ENCODE measurements at places on chromosomes 11 and 22.

DNA sequence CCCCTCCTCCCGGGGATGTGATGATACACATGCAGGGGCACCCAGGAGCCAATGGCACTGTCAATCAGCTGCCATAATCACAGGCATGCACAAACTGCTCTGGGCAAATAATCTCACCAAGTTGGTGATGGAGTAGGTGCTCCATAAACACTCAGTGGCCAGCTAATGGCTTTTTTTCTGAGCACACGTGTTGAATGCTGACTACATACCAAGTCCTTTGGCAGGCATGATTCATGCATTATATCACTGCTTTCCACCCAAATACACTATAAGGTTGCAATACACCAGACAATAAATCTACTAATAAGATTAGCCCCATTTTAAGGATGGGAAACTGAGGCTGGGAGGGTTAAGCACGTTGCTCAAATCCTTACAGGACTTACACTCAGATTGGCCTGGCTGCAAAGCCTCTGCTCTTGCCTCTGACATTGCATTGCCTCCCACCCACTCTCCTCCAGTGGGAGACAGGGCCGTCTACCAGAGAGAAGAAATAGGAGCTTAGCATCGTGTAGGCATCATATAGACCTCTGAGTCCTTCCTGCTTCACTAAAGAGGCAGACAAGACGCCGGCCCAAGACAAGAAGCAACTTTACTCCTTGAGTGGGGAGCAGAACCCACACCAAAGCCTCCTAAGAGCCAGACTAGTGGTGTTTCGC is 32.7 kb upstream of the ACCSL start:
- no peak for DNase-seq

DNA sequence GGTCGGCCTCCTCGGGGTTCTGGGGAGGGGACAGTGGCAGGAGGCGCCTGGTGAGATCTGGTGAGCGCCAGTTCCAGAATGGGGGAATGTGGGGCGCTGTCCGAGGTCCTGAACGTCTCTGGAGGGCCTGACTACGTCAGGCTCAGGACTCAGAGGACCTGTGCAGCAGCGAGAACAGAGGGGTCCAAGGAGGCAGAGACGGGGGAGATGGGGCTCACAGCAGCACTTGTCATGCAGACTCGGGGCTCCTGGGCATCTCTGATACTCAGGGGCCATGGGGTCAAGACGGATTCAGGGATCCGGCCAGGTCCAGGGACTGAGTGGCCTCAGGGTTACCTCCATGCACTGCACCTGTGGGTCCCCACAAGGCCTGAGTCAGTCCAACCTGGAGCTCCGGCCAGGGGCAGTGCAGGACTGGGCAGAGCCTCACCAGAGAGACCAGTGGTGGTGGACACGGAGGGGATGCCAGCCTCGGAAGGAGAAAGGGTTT is 92.2 kb downstream of the BRD1 start:
- DNase-seq = no peak

- no peak for DNase-seq
Observed at GRCh38 chr11:13289081-13289480, 11.5 kb downstream of the BMAL1 start.

DNA sequence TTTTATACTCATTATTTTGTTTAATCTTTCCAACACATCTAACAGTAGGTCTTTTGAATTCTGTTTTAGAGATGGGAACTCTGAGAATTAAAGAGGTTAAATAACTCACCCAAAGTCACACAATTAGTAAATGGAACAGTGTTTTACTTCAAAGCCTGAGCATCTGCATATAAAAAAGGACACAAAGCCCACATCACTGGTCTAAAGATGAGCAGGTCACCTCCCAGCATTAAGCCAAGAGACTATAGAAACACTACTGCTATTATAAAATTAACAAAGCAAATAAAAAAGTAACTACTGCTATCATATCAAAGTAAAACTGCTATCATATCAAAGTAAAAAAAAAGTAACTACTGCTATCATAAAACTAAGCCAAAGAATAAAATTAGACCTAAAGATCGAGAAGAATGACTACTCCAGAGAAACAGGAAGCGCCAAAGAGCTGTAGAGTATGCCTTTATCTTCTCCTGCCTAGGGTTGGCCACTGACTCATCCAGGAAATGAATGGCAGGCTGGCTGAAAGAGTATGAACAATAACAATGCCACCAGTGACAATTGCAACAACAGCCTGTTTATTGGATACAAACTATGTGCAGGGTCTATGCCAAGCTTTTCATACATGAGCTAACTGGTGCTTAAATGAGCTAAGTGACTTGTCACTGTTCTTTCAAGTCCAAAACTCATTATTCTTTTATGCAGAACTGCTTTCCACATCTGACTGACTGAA is 1153.0 kb upstream of the TENM4 start:
- no peak for DNase-seq

GRCh38 chr22:31106001-31106571 is 1.3 kb downstream of the SELENOM start:
- no peak for DNase-seq

- no peak for DNase-seq
Observed at GRCh38 chr11:28384418-28384817, 276.2 kb downstream of the METTL15 start.

GRCh38 chr11:2390725-2391151 is 9.8 kb upstream of the TSSC4 start:
- no peak for DNase-seq

DNA sequence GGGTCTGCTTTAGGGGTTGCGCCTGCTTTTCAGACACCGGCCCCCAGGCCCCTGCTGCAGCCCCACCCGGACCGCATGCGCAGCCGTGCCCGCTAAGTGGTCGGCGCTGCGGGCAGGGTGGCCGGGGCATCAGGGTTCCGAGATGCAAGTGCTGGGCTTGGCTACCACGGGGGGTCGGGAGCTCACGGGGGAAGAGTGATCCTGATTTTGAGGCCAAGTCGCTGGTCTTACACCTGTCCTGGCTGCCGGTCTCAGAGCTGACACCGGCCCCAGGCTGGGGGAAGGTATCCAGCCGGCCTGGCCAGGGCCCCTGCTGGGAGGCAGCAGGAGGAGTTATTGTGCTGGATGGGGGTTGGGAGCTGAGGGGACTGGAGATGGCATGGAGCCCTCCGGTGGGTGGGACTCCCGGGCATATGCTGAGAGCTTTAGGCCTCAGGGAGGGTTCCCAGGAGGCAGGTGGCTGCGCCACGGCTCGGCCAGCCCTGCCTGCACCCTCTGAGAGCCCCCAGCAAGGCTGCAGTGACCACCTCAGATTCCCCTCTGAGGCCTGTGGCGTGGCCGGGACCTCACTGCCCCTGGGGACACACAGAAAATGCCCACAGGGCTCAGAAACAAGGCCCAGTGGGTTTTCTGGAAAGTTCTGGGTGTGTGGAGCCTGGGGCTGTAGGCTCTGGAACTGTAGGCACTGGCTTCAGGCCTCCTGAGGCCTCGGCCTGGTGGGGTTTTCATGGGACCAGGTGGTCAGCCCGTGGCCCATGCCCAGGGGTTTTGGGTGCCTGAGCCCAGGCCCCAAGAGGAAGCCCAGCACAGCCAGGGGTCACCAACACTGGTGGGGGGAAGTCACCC is 4.4 kb upstream of the MUC5AC start:
- DNase-seq = no peak

DNA sequence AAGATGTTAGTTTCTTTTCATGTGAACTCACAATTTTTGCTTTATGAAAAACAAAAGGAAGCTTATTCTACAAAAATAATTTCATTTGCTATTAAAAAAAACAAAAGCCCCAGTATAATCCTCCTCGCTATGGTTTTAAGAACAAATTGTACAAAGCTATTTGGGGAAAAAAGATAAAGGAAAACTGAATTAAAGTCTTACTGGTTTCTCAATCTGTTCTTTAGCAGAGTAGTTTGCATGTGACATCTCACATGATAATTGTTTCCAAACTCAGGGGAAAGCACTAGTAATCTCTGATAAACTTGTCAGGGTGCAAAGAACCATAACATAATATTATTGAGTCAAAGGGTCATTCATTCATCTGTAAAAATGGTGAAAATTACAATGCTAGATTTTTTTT is 2.9 kb upstream of the DDI1 start:
- DNase-seq = no peak

DNA sequence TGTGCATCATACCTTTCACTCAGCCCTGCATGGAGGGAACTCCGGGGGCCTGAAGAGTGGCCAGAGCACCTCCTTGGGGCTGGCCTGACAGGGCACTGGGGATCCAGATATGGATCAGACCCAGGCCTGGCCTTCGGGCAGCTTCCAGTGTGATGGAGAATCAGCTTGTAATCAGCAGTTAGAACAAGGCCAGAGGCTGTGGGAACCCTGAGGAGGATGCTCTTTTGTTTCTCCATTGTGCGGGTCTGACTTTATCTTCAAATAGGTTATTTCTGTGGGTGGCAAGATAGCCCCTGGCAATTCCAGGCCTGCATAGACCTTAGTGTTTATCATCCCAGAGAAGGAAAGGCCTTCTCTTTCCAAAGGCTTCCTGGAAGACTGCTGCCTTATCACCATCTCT is 12.3 kb downstream of the DGAT2 start:
- DNase-seq = no peak

DNA sequence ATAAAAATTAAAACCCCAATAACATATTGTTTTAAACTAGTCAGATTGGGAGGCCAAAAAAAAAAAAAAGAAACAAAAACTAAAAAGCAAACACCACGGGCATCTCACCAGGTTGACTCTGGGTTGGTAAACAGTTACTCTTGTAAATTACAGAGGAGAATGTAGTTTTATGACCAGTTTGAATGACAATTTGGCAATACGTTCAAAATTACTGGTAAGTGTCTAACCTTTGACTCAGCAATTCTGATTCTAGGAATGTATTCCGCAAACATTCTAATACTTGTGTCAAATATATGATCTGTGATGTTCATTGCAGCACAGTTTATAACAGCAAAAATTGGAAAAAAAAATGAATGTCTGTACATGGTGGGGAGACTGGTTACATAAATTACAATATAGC is 1376.0 kb downstream of the TBC1D22A start:
- no peak for DNase-seq

GRCh38 chr11:70325824-70326223 is 55.3 kb downstream of the PPFIA1 start:
- no peak for DNase-seq

- DNase-seq = no peak
Observed at GRCh38 chr22:48175721-48176120, 1413.3 kb downstream of the TBC1D22A start.

DNA sequence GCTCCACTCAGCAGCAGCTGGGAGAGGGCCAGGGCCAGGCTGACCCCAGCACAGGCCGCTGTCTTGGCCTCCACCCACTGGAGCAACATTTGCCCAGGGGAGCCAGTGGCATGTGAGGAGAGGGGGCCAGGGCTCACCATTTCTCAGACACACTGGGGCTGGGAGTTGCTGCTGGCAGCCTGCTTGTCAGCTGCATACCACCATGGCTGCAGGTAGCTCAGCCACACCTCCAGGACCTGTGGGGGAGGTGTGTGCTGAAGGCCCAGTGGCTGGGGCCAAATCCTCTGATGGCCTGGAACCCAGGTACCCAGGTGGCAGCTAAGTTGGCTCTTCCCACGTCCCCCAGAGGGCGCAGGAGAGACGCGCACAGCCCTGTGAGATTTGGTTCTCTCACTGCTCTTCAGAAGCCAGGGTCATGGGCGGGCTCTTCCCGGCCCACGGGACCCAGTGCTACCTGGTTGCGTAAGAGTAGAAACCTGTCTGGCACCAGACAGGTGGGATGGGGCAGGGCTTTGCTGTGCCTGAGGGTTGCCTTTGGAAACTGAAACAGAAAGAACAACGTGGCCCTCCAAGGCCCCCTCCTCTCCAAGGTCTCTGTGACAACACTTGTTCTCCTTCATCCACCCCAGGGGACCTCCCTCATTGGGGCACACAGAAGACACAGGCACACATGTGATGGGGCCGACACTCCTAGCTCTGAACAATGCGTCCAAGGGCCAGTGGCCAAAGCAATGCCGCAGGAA is 98.8 kb downstream of the MED15 start:
- peak; percentile 34 for DNase-seq

DNA sequence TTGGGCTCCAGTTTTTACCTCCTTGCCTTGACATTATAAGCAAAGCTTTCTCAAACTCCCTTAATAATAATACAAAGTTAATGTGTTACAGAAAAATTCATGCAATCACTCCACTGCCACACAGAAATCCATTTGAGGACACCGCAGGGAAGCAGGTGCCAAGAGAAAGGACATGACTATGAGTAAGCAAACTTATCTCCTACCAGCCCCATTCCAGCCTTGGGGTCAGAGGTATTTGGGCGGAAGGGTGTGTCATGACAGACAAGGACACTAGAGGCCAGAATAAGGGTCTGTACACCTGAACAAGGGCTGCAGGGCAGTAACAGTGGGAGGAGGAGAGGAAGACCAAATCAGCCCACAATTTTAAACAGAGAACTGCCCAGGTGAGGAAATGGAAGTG is 5.9 kb downstream of the GNG3 start:
- no peak for DNase-seq

GRCh38 chr11:77026221-77026620 is 8.0 kb upstream of the B3GNT6 start:
- DNase-seq = no peak

- no peak for DNase-seq
Observed at GRCh38 chr11:88281317-88281712, 56.2 kb downstream of the CTSC start.

GRCh38 chr11:126716456-126717083 is 284.0 kb downstream of the KIRREL3 start:
- no peak for DNase-seq

DNA sequence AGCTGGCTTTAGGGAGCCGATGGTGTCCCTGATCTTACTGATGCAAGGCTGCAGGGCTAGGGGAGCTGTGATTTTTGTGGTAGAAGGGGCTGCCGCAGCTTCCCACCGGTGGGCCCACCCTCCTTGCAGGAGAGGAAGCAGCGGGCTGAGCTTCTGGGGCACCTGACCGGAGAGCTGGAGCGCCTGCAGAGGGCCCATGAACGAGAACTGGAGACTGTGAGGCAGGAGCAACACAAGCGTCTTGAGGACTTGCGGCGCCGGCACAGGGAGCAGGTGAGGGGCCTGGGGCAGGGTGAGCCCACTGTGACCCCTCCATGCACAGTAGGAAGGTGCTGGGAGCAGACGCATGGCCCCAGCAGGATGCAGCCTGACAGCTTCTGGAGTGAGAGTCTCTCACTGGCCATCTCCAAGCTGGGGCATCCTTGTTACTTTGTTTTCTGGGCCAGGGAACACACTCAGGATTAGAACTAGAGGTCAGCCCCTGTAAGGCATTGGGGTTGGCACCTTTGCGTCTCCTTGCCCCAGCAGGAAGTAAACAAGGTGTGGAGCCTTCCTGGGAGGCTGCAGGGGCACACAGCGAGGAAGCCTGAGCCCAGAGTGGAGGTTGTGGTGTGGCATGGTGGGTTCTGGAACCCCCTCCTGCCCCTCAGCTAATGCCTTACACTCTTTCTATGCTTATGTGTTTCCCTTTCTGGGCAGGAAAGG is 66.7 kb downstream of the CEP164 start:
- DNase-seq = no peak
